ENCODE measurements at places on chromosomes 2 and 18.
A peak's percentile ranks its signal among the peaks of the same experiment; 100 is the strongest.

- peak; percentile 75 for DNase-seq
Observed at GRCh38 chr2:105294844-105295481, 34.6 kb downstream of the TGFBRAP1 start.

DNA sequence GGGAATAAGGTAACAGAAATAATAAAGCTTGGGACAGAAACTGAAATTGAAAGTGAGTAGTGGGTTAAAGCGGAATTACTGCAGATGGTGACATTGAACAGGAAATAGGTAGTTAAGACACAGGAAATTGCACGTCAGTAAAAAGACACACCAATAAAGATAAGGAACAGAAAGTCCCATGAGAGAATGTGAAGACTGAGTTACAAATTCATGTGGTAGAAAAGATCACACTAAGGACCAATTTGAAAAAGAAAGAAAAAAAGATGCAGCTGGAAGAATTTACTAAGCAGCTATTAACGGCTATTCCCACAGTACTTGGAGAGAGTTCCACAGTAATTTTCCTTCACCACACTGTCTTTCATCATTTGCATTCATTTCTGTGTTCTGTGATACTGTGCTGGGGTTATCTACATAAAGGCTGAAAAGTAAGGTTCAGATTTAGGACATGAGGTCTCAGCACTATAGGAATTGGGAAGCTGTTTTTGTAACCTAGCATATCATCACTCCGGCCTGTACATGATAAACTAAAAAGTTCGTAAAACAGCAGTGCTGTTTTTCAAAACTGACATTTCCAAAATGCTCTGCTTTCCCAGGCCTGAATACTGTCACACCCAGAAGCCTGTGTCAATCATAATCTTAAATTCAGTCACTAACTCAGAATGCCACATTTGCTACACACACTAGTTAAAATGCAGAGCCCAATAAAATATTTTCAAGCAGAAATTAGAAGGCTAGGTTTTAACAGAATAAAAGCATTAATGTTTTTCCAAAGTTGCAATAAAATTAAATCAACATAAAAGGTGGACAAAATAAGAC is 42.9 kb downstream of the SRBD1 start:
- DNase-seq = peak; percentile 92

- DNase-seq = no peak
Observed at GRCh38 chr2:159202568-159203071, 83.9 kb downstream of the WDSUB1 start.

- no peak for DNase-seq
Observed at GRCh38 chr18:34222307-34223163, 2.2 kb downstream of the NOL4 start.

- DNase-seq = no peak
Observed at GRCh38 chr2:170651624-170652325, 63.4 kb upstream of the SP5 start.

DNA sequence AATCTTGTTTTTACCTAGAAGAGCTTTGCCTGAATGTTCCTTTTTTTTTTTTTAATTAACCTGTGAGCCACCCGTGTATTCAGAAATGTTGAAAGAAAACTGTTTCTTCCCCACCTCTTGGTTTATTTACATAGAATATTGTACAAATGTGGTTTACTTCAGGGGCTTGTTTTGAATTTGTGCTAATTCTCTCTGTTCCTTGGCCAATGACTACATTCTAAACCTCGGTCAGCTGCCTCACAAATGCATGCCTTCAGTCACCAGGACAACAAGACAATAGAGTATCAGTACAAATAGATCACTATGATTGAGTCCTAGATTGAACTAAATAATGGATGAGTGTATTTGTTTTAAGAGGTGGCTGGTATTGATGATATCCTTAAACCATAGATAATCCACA is 36.0 kb downstream of the AGFG1 start:
- no peak for DNase-seq

GRCh38 chr2:32516567-32516966 is 111.3 kb upstream of the TTC27 start:
- no peak for DNase-seq

DNA sequence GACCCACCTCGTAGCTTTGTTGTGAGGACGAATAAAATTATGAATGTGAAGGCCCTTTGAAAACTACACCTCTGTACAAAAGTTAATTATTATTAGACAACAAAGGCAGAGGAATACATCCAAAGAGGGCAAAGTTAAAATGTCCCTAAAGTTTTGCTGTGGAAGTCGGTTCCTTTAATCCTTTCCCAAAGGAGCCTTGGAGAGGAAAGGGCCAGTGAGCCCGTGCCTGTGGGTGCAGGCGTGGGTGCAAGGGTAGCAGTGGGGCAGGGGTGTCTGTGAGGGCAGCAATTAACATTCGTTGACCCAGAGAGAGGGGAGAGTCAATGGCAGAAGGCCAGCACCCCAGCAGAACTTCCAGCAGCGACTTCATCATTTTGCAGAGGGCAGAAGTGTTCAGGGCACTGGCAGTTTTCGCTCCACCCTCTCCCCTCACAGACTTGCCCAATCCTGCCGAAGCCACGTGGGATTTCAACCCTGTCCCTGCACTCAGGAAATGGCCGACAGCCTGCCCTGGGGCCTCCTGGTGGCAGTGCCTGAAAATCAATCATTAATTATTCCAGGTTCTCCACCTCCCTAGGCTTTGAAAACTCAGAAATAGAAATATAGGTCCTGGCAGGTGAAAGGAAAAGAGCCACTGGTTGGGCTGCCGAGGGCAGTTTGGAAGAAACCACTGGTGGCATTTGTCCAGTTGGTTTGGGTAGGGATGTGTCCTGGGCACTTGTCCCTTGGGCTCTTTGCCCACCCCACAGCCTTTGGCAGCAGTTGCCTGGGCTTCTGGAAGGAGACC is 4.2 kb upstream of the PAX8 start:
- no peak for DNase-seq

DNA sequence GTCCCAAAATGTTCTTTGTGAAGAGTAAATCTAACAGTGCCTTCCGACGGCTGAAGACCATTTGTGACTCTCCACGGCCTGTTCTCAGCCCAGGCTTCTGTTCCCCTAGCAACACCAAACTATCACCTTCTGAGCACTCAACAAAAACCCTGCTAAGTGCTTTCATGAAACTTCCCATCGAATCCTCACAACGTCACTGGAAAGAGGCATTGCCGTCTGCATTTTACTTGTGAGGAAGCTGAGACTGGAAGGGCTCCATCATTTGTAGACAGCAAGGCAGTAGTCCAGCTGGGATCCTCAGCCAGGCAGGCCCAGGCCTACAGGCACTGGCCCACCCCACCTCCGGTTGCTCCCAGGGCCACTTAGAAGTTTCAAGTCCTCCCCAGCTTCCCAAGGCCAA is 97.8 kb upstream of the POU3F3 start:
- DNase-seq = no peak

- DNase-seq = peak; percentile 9
Observed at GRCh38 chr2:150610670-150611279, 123.3 kb upstream of the RND3 start.

DNA sequence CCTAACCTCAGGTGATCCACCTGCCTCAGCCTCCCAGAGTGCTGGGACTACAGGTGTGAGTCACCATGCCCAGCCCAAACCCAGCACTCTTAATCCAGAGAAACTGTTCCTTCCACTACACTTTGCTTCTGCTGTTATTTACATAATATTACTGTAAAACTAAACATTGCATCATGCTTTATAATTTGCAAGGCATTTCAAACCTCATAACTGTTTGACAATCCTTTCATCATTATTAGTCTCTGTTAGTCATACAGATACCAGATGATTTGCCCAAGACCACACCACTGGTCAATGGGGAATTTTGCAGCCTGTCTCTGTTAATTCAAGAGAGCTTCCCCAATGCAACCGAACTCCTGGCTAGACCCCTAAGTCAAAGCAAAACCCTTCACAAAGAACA is 338.3 kb downstream of the ALK start:
- DNase-seq = no peak

- no peak for DNase-seq
Observed at GRCh38 chr2:65075176-65075575, 19.0 kb downstream of the CEP68 start.

GRCh38 chr2:23478933-23479683 is 94.1 kb downstream of the KLHL29 start:
- no peak for DNase-seq

GRCh38 chr18:57433934-57434535 is 1.1 kb upstream of the ONECUT2 start:
- no peak for DNase-seq

- DNase-seq = peak; percentile 60
Observed at GRCh38 chr2:70785137-70785911, 5.1 kb downstream of the FIGLA start.

GRCh38 chr2:133497270-133497893 is 70.9 kb downstream of the NCKAP5 start:
- no peak for DNase-seq

GRCh38 chr2:197705912-197706838 is 1.0 kb downstream of the MARS2 start:
- DNase-seq = peak; percentile 25

GRCh38 chr2:47008381-47009252 is 93.0 kb upstream of the MCFD2 start:
- DNase-seq = no peak

GRCh38 chr2:34365932-34366331 is 766.8 kb upstream of the FAM98A start:
- no peak for DNase-seq

DNA sequence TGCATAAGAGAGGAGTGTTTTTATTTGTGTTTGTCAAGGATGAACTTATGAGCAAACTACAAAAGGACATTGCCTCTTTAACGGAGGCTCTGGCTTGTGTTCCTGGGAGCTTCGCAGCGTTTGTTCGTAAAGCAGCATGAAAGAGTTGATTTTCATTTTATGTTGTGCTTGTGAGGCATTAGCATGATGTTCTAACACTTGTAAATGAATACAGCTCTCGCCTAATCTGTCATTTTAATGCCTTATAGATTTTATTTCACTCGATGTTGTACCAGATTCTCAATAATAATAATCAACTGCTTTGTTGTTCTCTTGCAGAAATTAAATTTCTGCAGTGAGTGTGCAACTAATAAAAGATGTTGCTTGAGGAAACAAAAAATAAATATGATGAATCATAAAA is 687.3 kb upstream of the FANCL start:
- DNase-seq = no peak

- peak; percentile 52 for DNase-seq
Observed at GRCh38 chr18:77000527-77000926, 132.1 kb downstream of the MBP start.

- peak; percentile 67 for DNase-seq
Observed at GRCh38 chr18:74342416-74343043, 26.9 kb downstream of the C18orf63 start.

GRCh38 chr2:55958756-55959155 is 35.2 kb upstream of the EFEMP1 start:
- no peak for DNase-seq

DNA sequence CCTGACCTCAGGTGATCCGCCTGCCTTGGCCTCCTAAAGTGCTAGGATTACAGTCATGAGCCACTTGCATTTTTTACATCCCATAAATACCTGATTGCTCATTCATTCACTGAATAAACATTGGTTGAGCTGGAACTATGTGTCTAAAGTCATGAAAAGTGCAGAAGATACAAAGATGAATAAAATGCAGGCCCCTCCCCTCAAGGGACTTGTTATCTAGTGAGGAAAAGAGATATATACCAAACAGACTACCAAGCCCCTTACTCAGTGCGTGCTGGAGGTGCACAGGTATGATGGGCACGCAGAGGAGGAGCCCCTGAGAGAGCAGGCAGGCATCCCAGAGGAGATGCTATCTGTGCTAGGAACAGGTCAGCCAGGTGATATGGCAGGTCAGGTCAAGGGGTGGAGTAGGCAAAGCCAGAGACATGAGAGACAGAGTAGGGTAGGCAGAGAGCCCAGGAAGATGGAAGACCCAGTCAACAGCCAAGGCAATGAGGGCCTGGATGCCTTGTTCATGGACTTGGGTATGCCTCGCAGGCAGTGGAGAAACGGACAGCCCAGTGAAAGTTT is 7.7 kb downstream of the FHL2 start:
- DNase-seq = no peak

- DNase-seq = peak; percentile 39
Observed at GRCh38 chr2:169275696-169276444, 86.5 kb downstream of the LRP2 start.

DNA sequence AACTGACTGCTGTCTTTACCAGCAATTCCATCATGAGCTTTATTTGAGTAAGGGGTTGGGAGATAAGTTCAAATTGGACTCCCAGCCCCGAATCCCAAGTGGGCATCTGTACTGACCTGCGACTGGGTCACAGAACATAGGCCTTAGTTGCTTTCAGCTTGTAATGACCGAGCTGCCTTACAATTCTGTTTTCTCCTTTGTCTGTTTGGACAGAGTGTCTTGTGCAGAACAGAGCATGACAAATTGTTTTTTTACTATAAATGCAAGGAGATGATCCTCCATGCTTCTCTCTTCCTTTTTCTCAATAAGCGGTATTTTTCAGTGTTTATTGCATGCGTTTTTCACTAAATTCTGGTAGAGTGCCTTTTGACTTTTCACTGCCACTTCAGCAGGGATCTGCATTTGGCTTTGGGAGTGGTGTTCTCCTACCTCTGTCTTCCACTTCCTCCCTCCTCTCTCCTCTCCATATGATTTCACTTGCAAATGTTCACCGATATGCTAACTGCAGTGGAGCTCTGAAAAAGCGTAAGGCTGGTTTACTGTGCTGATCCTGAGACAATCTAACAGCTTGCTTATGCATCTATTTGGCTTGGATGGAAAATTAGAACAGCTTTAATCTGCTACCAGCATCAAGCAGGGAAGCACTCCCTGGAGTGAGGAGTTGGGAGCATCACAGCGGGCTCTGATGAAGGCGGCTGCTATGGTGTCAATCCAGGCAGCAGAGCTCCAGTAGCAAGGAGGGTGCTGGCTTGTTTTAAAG is 158.8 kb upstream of the SMIM21 start:
- DNase-seq = no peak

GRCh38 chr2:68926796-68927195 is 25.9 kb downstream of the GKN2 start:
- DNase-seq = no peak

DNA sequence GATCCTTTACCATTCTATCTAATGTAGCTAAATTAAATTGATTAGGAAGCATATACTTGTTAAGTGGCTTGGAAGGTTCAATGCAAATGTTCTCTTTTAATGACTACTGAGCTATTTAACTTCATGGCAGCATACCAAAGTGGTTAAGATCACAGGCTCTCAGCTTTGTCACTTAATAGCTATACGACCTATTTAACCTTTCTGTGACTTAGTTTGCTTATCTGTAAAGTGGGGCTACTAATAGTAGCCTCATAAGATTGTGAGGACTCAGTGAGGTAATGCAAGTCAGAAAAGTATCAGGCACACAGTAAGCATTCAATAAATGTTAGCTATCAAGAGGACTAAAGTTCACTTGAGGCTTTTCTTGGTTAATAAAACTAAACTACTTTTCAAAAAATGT is 4.3 kb downstream of the CKAP2L start:
- no peak for DNase-seq

DNA sequence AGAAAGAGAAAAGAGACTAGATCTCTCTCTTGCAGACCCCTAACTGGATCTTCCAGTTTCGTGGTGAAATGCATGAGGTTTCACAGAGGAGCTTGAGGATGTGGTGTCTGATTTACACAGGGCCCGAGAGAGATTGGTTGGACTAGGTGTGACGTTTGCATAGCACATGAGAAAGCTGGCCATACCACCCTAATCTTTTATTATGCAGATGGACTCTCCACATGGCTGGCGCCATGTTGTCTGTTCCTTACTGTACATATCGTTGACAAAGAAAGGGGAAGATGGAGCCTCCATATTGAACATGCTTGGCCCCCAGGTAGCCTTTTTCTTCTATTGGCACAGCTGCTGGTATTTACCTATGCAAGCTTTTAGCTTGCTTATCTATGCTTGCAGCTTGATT is 27.5 kb upstream of the PGAP1 start:
- no peak for DNase-seq
